Ureter (tissue), 1 donor: ENCODE measurements at places on chromosomes 4 and X.

DNA sequence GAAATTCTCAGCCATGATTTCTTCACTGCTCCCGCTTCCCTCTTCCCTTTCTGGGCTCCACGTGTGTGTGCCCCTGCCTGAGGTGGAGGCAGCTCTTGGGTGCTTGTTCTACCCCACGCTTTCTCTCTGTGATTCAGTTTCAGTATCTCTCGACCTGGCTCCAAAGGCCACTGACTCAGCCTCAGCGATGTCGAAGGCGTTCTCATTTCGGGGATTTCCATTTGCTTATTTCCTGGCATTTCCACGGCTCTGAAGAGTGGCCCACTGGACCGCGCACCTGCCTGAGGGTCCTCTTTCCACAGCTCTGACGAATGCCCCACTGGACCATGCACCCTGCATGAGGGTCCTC, 52.4 kb downstream of the GAK start:
- DNase-seq = no peak

- DNase-seq = no peak
These were observed 371.8 kb upstream of the FTHL17 start for GRCh38 chrX:31443654-31444053.

GRCh38 chrX:10033375-10034007, 66.3 kb downstream of the CLDN34 start:
- no peak for DNase-seq

DNA sequence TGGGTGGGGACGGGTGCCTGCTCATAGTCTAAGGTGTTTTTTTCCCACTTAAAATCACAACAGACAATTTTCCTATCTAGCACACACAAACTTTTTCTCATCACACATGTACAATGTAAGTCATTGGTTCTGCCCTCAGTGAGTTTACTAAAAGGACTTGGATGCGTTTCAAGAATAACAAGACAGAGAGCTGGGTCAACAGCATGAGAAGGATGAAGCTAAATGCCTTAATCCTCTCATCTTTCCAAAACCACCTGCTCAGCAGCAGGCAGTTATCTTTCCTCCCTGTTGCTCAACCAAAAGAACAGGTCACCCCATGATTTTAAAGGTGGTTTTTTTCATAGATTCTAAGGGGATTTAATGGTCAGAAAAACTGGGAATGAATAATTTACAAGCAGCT, 40.1 kb downstream of the OFD1 start:
- DNase-seq = no peak

GRCh38 chr4:86993909-86994681, 59.3 kb downstream of the AFF1 start:
- no peak for DNase-seq

DNA sequence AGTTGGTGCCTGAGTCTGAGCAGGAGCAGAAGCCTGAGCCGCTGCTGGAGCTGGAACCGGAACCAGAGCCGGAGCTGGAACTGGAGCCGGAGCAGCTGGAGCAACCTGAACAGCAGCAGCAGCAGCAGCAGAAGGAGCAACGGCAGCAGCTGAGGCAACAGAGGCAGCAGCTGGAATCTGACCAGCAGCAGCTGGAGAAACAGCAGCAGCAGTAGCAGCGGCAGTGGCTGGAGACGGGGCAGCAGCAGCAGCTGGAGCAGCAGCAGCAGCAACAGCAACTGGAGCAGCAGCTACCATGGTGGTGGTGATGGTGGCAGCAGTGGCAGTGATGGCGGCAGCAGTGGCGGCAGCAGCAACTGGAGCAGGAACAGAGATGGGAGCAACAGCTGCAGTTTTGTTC, 61.5 kb downstream of the AMOT start:
- DNase-seq = no peak

DNA sequence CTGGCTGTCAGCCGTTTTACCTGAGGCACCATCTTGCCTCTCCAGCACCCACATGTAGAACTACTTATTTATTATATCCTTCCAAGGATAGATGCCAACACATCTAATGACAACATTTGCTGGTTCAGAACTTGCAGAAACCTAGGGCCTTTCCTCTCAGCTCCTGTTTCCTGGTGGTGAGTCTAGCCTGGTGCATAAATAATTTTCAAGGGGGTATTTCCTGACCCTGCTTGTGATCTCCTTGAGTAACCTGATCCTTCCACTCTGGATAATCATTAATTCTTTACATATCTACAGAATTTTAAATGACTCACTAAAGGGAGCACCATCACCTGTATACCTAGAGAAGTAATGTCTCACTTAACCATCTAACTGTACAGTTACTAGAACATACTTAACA, 153.4 kb downstream of the PPARGC1A start:
- no peak for DNase-seq

GRCh38 chr4:164800786-164801185, 46.9 kb downstream of the SMIM31 start:
- no peak for DNase-seq

DNA sequence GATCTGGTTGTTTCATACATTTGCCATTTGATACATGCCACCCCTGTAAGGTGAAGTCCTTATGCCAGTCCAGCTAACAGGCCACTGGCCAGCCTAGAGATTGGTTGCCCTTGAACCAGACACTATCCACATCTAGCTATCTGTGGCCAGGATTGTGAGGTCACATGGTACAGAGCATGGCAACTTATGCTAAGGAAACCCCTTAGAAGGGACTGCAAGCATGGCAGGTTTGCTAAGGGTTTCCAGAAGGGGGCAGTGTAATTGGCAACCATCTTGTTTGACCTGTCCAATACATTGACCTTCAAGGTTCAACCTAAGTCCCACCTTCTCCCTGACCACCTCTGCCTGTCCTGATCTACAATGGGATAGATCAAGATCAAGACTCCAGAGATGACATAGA, 47.5 kb downstream of the SMC1A start:
- DNase-seq = no peak

- no peak for DNase-seq
These were observed 202.3 kb upstream of the NEIL3 start for GRCh38 chr4:177107288-177107921.

- no peak for DNase-seq
These were observed 21.7 kb downstream of the INPP4B start for GRCh38 chr4:142824368-142824767.

DNA sequence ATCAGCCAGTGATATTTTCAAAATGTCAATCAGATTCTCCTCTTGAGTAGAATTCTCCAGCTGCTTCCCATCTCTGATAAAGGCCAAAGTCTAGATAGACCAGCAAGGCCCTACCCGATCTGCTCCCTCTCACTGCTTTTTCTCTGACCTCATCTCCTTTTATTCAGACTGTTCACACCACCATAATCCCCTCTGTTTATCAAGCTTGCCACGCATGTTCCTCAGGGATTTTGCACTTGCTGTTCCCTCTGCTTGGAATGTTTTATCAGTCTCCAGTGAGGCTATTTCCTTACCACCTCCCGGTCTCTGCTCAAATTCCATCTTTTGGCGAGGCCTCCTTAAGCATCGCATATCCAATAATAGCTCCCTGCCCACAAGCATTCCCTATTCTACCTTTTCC, 20.1 kb downstream of the NOCT start:
- no peak for DNase-seq

GRCh38 chrX:102846544-102847236, 90.4 kb upstream of the RAB40AL start:
- DNase-seq = no peak

GRCh38 chrX:1011691-1012283, 200.7 kb downstream of the CRLF2 start:
- DNase-seq = no peak

DNA sequence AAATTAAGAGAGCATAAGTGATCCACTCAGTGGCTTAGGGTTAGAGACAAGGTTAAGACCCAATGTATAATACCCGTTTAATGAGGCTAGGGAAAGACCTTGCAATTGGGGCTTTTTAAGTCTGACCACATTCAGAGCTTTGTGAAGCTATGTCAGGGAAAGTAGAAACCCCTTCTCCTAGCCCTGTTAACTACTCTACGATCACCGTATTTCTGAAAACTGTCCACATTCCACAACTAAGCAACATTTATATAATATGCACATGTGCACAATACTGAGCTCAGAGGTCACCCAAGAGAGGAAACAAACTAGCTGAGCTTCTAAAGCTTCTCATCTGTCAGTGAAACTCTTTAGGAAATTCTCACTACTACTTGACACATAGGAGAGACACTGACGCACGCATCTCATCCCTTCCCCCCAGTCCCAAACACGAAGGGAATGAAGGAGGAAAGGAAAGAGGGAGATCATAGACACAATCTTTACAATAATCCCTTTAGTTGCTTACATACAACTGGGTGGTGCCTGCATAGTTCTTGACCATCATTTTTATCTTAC, 56.2 kb downstream of the METTL14 start:
- no peak for DNase-seq

DNA sequence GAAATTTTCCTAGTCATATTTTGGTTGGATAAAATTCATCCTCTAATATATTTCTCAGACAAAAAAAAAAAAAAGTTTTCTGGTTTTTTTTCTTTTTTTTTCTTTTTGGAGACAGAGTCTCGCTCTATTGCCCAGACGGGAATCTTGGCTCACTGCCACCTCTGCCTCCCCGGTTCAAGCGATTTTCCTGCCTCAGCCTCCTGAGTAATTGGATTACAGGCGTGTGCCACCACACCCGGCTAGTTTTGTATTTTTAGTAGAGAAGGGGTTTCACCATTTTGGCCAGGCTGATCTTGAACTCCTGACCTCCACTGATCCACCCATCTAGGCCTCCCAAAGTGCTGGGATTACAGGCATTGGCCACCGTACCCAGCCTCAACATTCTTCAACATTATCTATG, 432.7 kb upstream of the PABPC4L start:
- DNase-seq = no peak

- DNase-seq = no peak
These were observed 30.1 kb downstream of the RTL5 start for GRCh38 chrX:72101597-72102037.

- no peak for DNase-seq
These were observed 394.0 kb downstream of the TEX13C start for GRCh38 chrX:125713633-125714032.

GRCh38 chr4:7189066-7189465, 3.3 kb upstream of the SORCS2 start:
- DNase-seq = peak; percentile 27

DNA sequence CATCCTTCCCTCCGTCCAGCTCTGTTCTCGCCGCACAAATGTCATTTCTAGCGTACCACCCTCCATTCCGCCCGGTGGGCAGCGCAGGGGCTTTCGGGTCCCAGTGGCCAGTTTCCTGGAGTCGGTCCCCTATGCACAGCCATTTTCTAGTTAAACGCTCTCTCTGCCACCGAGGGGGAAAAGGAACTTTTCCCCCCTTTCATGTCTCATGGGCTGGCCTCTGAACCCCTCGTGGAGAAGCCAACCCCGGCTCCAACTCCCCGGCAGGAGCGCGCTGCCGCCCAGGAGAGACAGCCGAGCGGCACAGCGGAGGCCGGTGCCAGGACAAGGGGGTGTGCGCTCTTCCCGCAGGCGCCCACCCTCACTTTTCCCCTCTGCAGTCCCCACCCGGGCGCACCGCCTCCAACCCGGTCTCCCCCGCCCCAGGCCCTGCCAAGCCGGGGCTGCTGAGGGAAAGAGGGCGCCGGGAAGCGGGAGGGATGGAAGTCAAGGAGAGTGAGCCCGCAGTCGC, 662 bp downstream of the APBB2 start:
- DNase-seq = no peak

GRCh38 chr4:26235500-26235899, 85.3 kb upstream of the RBPJ start:
- peak; percentile 54 for DNase-seq

DNA sequence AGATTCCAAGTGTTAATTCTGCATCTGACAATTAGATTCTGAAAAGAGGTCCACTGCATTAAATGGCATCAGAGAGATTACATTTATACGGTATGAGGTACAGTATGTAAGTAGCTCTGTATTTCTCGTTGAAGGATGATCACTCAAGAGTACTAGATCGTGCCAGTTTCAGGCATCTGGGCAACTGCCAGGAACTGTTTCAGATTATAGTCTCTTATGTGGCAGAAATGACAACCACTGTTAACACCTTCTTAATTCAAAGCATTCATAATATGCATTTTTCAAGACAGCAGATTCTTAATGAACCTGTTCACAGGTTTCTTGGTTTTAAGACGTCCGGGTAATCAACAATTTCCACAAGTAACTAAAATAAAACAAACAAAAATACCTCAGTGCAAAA, 1.6 kb downstream of the ANKRD50 start:
- no peak for DNase-seq

GRCh38 chr4:182083671-182084410, 159.4 kb upstream of the TENM3 start:
- no peak for DNase-seq

GRCh38 chr4:168384437-168385141, 66.0 kb upstream of the DDX60 start:
- no peak for DNase-seq

DNA sequence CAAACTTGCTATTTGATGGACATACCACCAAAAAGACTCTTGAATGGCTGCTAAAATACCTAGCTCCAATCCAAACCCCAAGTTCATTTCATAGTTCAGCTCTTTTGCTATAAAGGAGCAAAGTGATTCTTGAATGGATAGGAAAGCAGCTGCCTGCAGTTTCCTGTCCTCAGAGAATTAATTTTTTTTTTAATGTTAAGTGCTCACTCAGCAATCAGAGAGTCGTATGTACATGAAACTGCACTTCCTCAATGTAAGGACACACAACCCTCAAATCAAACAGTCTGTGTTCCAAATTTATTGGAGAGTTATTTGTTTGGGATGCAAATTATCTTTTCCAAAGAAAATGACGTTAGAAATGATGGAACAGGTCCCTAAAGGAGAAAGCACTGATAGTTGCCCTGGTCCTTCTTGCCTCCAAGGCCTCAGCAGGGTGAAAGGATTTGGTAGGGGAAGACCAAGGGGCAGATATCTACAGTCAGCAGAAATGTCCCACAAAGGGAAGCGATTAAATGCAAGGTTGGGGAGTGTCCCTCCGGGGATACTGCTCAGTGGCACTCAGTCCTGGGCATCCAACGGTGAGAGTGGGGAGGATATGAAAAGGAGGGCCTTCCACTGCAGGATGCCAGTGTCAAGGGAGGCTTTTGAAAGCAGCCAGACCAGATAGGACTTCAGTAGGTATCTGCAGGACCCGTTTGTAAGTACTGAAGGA, 67.2 kb upstream of the RASGEF1B start:
- no peak for DNase-seq

DNA sequence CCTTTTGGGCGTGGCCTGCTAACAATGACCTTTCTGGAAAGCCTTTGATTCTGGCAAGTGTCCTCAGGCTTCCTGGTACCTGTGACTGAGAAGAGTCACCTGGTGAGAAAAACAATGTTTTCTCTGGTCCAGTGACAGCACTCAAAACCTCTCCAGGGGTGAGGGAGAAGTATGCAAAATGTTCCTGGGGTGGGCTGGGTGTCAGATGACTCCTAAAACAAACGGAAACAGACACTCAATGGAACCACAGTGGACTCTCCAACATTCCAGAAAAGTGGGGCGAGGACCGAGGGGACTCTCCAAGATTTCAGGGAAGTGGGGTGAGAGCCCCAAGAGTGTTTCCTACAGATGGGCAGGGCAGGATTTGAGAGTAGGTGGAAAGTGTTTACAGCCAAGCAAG, 69.5 kb downstream of the ANAPC4 start:
- no peak for DNase-seq

- DNase-seq = no peak
These were observed 777.3 kb upstream of the GALNTL6 start for GRCh38 chr4:171035909-171036308.
